ENCODE measurements at places on chromosomes 1 and 21.

- peak; percentile 40 for DNase-seq
These were observed 465.7 kb downstream of the USP25 start for GRCh38 chr21:16195538-16195910.

DNA sequence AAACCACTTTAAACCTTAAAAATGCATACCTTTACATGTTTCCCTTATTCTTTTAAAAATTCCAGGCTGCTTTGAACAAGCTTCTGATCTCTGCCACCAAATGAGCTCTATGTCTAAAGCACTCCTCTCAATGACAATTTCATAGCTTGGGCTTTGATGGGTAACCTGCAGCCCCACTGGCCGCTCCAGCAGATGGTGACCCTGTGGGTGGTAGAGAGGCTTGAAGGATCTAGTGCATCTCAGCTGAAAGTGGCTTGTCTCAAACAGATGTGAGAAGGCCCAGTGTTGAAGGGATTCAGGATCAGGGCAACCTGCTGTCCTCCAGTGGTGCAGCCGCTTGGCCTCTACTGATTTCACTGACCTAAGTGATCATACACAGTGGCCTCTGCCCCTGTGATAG, 84.7 kb upstream of the IRF2BP2 start:
- DNase-seq: no peak

GRCh38 chr1:223667484-223668182, 2.1 kb upstream of the CAPN8 start:
- no peak for DNase-seq

- no peak for DNase-seq
These were observed 171.6 kb downstream of the S1PR1 start for GRCh38 chr1:101408212-101409042.
